ENCODE measurements at places on chromosomes 13 and 19. TPM values are rescaled to one million over a fixed set of nuclear protein-coding genes. Genes with fewer than 3 reads are reported as not detected.

DNA sequence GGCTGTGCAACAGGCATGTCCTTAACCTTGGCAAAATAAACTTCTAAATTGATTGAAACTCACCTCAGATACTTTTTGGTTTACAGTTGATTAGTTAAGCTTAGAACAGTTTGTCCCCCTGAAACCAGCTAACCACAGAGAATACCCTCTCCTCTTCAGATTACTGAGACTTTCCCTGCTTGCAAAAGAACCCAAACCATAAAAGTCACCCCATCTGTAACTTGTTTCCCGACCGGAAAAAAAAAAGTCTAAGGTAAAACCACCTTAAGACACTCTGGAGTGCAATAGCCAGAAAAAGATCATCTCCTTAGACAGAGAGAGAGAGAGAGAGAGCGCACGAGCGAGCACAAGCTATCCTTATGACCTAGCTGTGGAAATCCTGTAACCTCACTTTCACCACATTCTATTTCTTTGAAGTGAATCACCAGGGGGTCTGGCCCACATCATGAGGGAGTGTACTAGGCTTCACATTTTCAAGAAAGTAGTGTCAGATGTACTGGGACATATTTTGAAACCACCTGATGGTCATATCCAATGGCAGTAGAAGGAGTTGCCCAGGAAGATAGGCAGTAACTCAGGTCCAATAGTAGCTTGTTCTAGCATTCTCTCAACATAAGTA, 11.1 kb upstream of the GTF2F2 start:
- H3K36me3 ChIP-seq, result no peaks in the 10 kb centered on the region
- no peaks in the 10 kb centered on the region for H3K4me1 ChIP-seq
- H3K4me3 ChIP-seq, result no peak overlapping the region
- DNase-seq, result no peak
- no peak overlapping the region for H3K27ac ChIP-seq
- H3K27me3 ChIP-seq, result no peaks in the 10 kb centered on the region

- no peak for DNase-seq
- H3K27me3 ChIP-seq, result no peaks in the 10 kb centered on the region
- H3K36me3 ChIP-seq, result no peaks in the 10 kb centered on the region
- no peaks in the 10 kb centered on the region for H3K4me1 ChIP-seq
- H3K4me3 ChIP-seq, result no peak overlapping the region
- no peak overlapping the region for H3K27ac ChIP-seq
Measured at GRCh38 chr13:100892981-100893380, 218.4 kb upstream of the TMTC4 start.

GRCh38 chr13:44024846-44025195, 145.1 kb downstream of the LACC1 start:
- no peak overlapping the region for H3K4me3 ChIP-seq
- peaks cover 22% of the 10 kb centered on the region for H3K4me1 ChIP-seq
- no peak for DNase-seq
- no peaks in the 10 kb centered on the region for H3K27me3 ChIP-seq
- H3K36me3 ChIP-seq, result no peaks in the 10 kb centered on the region

- no peaks in the 10 kb centered on the region for H3K4me1 ChIP-seq
- H3K27me3 ChIP-seq, result no peaks in the 10 kb centered on the region
- H3K27ac ChIP-seq, result no peak overlapping the region
- no peak for DNase-seq
- H3K36me3 ChIP-seq, result no peaks in the 10 kb centered on the region
Measured at GRCh38 chr19:30449673-30450072, 77.5 kb downstream of the ZNF536 start.

DNA sequence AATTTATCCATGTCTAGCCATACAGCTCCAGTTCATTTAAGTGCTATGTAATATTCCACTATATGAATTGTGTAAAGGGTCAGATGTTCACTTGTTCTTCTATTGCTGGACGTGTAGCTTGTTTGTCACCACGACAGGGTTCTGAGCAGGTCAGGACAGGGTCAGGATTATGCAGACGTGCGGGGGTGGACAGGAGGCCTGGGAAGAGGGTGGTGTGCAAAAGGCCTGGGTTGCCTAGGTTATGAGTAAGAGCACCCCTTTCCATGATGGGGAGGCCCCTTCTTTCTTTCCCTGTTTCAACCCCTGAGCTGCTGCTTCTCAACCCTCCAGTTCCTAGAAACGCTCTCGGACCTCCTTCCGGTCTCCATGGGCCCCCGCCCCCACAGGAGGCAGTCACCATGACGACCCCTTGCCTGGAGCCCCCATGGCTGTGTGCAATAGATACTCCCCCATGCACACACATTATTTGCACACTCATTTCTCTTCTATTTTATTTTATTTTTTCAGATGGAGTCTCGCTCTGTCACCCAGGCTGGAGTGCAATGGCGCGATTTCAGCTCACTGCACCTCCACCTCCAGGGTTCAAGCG, 2.0 kb downstream of the EXOC3L2 start:
- no peak overlapping the region for H3K27ac ChIP-seq
- H3K4me1 ChIP-seq, result no peaks in the 10 kb centered on the region

DNA sequence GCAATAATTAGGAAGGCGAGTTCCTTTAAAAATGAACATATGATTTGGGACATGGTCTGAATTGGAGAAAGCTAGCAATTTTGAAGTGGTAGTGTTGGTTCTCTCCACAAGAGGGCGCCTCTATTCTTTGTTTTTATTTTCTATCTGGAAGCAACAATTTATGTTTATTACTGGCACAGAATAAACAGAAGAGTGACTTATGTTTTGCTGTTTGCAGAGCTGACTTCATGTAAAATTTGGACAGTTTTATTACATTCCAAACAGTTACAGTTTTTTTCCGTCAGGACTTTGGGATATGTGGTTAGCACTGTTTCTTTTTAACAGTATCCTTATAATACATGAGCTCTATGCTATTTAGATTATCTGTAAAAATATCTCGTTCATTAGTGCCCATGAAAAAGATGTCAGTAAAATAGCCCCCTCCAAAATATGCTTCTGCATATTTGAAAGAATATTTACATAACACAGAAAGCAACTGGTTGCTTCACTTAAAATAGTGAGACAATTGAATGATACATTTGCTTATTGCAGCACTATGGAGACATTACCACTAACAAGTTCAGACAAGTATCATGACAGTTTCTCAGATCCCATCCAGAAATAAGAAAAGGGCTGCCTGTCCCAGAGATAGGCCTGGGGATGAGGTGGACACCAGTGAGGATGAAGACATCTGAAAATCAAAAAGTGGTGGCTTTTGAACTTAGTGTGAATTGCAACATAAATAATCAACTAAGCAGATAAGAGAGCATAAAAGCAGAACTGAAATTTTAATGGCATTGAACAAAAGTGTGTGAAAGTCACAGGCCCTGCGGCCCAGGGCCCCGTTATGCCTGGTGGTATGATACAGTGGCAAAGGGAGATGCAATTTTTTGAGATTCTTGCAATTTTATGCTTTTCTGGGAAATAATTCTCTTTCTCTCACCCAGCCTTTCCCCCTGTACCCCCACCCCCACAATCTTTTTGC, 32.3 kb upstream of the FGF9 start:
- no peak overlapping the region for H3K4me3 ChIP-seq
- no peaks in the 10 kb centered on the region for H3K4me1 ChIP-seq
- H3K27me3 ChIP-seq, result no peaks in the 10 kb centered on the region
- H3K27ac ChIP-seq, result no peak overlapping the region

DNA sequence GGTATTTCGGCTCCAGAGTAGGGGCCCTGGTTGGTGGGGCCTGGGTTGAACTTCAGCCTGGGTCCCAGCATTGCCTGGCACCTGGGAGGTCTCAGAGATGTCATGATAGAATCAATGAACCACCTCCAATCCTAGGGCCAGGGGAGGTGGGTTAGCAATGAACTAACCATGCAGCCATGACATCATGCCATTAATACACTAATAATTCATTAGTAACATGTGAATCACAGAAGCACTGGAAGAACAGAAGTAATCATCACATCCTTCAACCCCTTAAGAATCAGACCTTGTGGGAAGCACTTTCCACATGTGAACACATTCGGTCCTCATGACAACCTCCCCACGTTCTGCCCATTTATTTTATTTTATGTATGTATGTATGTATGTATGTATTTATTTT, 6.9 kb downstream of the NOSIP start:
- no peaks in the 10 kb centered on the region for H3K27me3 ChIP-seq
- no peak overlapping the region for H3K27ac ChIP-seq
- peaks cover 8% of the 10 kb centered on the region for H3K4me1 ChIP-seq
- no peak overlapping the region for H3K4me3 ChIP-seq

- H3K4me1 ChIP-seq, result no peaks in the 10 kb centered on the region
- no peaks in the 10 kb centered on the region for H3K36me3 ChIP-seq
- H3K27me3 ChIP-seq, result no peaks in the 10 kb centered on the region
- no peak for DNase-seq
- no peak overlapping the region for H3K4me3 ChIP-seq
- H3K27ac ChIP-seq, result no peak overlapping the region
Measured at GRCh38 chr13:75993241-75993640, 357.1 kb downstream of the LMO7 start.

DNA sequence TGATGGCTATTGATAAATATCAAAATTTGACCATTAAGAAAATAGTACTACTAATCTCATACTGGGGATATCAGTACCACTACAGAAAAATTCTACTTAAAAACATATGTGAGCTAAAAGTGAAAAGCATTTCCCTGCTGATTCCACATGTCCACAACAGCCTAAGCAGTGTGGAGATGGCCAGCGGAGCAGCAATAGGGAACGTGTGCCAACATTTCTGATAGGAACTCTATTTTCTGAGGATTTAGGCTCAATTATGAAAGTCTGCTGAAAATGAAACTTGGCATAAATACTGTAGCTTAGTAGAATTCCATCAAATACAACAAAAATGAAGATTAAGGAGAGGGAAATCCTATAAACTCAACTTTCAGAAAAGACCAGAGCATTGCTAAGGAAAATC, 311.6 kb downstream of the ENOX1 start:
- no peak overlapping the region for H3K4me3 ChIP-seq
- no peaks in the 10 kb centered on the region for H3K36me3 ChIP-seq

GRCh38 chr19:30322641-30323320, 49.4 kb upstream of the ZNF536 start:
- no peak overlapping the region for H3K27ac ChIP-seq
- H3K36me3 ChIP-seq, result no peaks in the 10 kb centered on the region
- H3K4me3 ChIP-seq, result no peak overlapping the region

DNA sequence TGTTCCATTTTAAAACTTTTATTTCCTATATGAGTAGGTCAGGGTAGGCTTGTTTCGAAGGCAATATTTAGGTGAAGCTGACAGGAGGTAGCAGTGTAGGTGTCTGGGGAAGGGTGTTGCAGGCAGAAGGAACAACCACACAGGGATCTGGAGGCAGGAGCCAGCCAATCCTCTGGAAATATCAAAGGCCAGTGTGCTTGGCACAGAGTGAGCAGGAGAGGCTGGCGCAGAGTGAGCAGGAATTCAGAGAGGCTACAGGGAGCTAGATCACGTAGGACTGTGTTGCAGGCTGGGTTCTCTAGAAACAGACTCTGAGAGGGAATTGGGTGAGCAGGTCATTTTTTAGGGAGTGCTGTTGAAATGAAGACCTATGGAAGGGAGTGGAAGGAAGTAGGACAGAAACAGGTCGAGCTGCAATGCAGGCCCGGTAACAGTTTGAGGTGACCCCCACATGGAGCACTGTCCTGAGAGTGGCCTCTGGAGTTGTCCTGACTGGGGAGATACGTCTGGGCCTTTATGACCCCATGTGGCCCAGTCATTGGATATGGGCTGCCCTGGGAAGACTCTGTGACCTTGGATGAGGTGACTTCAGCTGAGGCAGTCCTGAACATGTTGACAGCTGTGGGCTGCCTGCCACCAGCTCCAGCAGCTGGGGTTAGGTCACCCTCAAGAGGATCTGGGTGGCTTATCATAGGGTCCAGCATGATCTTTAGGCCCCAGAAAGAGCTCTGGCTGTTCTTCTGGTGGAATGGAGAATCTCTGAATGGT, 51.7 kb downstream of the ERCC5 start:
- H3K4me3 ChIP-seq, result no peak overlapping the region
- H3K4me1 ChIP-seq, result no peaks in the 10 kb centered on the region
- H3K27ac ChIP-seq, result no peak overlapping the region
- DNase-seq, result no peak
- H3K36me3 ChIP-seq, result no peaks in the 10 kb centered on the region

DNA sequence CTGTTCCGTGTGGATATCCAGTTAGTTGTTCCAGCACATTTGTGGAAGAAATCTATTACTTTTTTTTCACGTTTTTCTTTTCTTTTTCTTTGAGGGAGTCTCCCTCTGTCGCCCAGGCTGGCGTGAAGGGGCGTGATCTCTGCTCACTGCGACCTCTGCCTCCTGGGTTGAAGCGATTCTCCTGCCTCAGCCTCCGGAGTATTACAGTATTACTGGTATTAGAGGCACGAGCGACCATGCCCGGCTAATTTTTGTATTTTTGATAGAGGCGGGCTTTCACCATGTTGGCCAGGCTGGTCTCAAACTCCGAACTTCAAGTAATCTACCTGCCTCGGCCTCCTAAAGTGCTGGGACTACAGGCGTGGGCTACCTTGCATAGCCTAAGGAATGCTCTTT, 43.6 kb downstream of the ZNF611 start:
- peak overlapping the region; percentile 71 for H3K4me3 ChIP-seq
- no peaks in the 10 kb centered on the region for H3K27me3 ChIP-seq
- H3K36me3 ChIP-seq, result no peaks in the 10 kb centered on the region
- peaks cover 3% of the 10 kb centered on the region for H3K4me1 ChIP-seq

DNA sequence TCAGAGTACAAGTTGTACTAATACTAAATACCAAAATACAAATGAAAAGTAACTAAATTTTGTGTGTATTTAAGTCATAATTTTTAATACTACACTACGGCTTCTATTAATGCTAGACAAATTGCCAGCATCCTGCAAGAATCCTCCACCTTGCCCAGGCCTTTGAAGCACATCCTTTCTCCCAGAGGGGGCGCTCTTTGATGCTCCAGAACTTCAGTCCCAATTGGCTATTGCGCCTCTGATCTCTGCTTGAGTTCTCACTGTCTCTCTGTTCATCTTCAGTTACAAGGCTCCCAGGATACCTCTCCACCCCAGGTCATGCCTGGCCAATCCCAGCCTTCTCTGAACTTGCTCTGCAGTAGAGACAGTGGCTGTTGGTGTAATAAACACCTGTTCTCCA, 141.0 kb downstream of the DCLK1 start:
- no peak overlapping the region for H3K4me3 ChIP-seq
- H3K27ac ChIP-seq, result no peak overlapping the region
- H3K36me3 ChIP-seq, result no peaks in the 10 kb centered on the region
- peaks cover 32% of the 10 kb centered on the region for H3K4me1 ChIP-seq
- DNase-seq, result no peak

GRCh38 chr13:40063278-40063698, 407.8 kb downstream of the COG6 start:
- H3K4me3 ChIP-seq, result no peak overlapping the region
- H3K27ac ChIP-seq, result no peak overlapping the region
- H3K36me3 ChIP-seq, result no peaks in the 10 kb centered on the region
- DNase-seq, result no peak
- no peaks in the 10 kb centered on the region for H3K27me3 ChIP-seq

GRCh38 chr19:28737021-28737895, 475.7 kb downstream of the UQCRFS1 start:
- no peak overlapping the region for H3K4me3 ChIP-seq
- H3K36me3 ChIP-seq, result no peaks in the 10 kb centered on the region
- peaks cover 9% of the 10 kb centered on the region for H3K4me1 ChIP-seq
- H3K27me3 ChIP-seq, result no peaks in the 10 kb centered on the region
- H3K27ac ChIP-seq, result no peak overlapping the region

GRCh38 chr13:39249982-39250381, 211.7 kb downstream of the NHLRC3 start:
- H3K36me3 ChIP-seq, result no peaks in the 10 kb centered on the region
- no peak overlapping the region for H3K27ac ChIP-seq
- DNase-seq, result no peak
- no peaks in the 10 kb centered on the region for H3K4me1 ChIP-seq
- H3K4me3 ChIP-seq, result no peak overlapping the region

- no peak for DNase-seq
- no peak overlapping the region for H3K4me3 ChIP-seq
- H3K36me3 ChIP-seq, result peaks cover 7% of the 10 kb centered on the region
- H3K27me3 ChIP-seq, result no peaks in the 10 kb centered on the region
Measured at GRCh38 chr19:32902448-32902847, 32.9 kb upstream of the SLC7A9 start.

PSG3 gene
- total RNA-seq, result not detected

INSR gene
- 102 TPM for total RNA-seq

PSG2 gene
- total RNA-seq, result not detected

EMC10 gene
- total RNA-seq, result 85.6 TPM

SIGLEC11 gene
- total RNA-seq, result 10.0 TPM

Data from thoracic aorta (tissue), 2 donors.